Sciatic nerve (tissue), 2 donors: ENCODE measurements at places on chromosomes 7 and 10.

GRCh38 chr10:74898201-74898976 is 72.0 kb downstream of the KAT6B start:
- DNase-seq = no peak

DNA sequence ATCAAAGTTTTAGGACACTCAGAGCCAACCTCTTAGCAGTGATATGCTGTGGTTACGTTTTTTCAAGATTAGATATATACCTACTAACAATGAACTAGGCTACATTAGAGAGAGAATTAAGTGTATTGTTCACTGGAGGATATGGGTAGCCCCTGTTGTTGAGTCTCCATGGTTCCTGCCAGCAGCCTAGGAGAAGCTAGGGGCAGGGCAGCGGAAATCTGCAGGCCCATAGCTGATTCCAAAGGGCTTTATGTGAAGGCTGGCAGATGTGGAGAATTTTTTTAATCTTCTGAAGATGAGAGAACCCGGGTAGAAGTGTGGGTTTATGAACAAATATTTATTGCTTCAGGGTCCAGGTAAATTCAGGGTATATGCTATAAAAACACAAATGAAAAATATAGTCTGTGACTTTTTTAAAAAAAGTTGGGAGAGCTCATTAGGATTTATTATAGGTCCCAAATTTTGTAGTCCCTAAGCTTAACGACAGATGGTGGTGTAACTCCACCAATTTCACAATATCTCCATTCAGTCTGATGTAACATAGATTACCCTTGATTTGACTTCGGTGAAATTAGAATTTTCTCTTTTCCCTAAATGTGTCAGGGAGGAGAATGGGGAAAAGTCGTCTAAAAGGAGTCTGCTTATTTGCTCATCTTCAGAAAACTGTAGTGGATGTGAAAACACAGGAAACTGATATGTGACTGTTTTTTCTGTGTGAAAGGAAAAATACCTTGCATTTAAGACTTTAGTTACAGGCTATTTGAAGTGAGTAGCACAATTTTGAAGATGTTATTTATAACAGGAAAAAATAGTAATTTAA is 163.0 kb upstream of the PPP1R3A start:
- no peak for DNase-seq

- DNase-seq = peak; percentile 89
Observed at GRCh38 chr7:1054861-1055450, 10.6 kb downstream of the GPR146 start.

DNA sequence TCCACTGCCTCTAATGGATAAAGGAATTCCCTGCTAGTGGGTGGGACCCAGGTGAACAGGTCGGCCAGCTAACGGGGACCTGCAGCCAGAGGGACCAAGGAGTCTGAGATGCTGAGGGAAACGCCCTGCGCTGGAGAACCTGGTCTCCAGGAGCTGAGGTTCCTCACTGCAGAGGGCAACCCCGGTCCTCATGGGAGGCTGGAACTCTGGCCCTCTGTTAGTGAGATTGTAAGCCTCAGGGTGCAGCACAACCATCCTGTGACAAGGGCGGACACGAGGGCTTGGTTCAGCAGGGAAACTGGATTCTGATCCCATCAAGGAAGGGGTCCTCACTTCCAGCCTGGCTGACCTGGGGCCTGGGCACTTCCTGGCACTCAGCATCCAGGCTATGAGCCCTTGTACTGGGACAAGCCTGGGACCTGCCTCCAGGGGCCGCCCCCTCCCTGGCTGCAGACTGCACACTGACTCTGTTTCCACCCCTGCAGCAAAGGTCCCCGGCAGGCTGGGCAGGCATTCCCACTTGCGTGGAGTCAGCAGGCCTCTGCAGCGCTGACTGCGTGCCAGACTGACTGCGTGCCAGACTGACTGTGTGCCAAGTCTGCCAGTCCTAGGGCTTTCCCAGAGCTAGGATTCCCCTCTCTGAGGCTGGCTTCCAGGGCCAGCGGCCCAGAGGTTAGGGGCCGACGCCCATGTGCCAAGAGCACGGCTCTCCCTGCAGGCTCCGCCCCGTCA is 143.2 kb downstream of the MAPK8 start:
- DNase-seq = peak; percentile 57

GRCh38 chr7:761101-761500 is 34.0 kb upstream of the PRKAR1B start:
- DNase-seq = no peak

GRCh38 chr10:74983383-74983782 is 128.1 kb upstream of the SAMD8 start:
- no peak for DNase-seq

- no peak for DNase-seq
Observed at GRCh38 chr10:99981581-99982199, 28.1 kb downstream of the DNMBP start.

GRCh38 chr10:91170418-91170817 is 50.0 kb upstream of the PCGF5 start:
- DNase-seq = no peak

- no peak for DNase-seq
Observed at GRCh38 chr10:12635127-12635541, 285.8 kb downstream of the CAMK1D start.
